ENCODE measurements at places on chromosomes 6 and 20.

DNA sequence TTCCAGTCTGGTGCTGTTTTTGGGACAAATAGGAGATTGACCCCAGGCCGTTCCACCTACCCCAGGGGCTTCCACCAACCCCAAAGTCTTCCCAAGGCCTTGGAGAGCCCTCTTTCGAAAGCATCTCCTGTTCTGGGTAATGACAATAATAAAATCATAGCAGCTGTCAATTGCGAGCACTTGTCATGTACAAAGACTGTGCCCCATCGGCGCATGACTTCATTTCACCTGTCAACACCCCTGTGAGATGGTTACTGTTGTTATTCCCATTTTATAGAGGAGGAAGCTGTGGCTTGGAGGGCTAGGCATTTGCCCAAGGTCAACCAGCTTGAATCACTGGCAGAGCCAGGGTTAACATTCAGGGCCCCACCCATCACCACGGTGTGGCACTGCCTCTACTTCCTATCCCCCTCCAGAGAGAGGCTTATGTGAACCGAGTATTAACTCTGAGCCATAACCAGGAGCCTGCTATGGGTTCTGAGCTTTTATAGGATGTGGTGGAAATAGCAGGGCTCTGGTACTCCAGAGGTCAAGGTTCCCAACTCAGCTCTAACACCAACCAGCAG, 51.2 kb downstream of the HNF4A start:
- no peak for DNase-seq

DNA sequence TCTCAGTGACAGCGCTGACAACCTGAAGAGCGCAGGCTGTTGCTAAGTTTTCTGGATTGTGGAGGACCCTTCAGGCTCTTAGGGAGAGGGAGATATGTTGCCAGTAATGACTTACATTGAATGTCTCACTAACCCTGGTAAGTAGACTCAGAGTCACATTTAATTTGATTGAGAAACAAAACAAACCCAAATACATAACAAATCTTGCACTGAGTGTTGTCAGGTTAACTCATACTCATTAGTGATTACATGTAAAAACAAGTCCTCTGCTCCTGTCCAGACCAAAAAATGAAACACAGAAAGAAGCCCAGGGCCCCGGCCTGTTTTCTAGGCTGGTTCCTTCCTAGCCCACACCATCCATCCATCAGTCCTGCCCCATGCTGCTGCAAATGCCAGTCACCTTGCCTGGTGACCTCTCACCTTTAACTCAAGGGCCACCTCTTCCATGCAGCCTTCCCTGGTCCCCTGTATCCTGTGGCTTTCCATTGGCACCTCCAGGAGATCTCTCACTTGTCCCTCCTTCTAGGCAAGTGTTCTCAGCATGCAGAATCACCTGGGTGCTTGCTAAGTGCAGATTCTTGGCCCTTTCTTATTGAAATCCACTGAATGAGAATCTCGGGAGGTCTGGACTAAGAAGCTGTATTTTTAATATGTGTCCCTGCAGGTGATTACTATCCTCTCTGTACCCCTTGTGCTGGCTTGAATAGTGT, 34.7 kb upstream of the ERVFRD-1 start:
- DNase-seq: no peak

- DNase-seq: peak; percentile 95
Measured at GRCh38 chr20:17808357-17808756, 108.6 kb downstream of the BANF2 start.

DNA sequence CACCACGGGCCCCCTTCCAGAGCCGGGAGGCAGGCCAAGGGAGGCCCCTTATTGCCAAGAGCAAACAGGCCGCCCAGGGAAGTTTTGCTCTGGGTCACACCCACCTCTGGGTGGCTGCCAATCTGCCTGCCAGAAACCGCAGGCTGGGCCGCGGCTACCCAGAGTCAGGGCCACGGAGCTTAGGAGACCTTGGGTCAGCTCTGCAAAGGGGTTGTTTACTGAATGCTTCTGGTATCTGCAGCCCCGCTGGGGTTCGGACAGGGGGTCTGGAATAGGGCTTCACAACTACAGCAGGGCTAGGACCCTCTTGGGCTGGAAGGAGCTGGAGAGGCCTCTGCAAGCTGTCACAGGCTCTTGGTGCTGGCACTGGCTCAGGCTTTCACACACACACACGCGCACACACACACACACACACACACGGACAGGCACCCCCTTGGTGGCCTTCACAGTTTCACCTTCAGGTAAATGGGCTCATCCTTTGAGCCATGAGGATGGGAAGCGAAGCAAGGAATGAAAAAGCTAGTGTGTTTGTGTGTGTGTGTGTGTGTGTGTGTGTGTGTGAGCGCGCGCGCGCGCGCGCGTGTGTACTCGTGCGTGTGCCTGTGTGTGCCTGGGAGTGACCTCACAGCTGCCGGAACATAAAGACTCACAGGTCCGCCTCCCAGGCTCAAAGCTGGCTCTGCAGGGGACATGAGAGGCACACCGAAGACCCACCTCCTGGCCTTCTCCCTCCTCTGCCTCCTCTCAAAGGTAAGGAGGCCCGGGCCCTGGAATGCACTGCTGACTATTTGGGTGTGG, at the start of gene CCN5:
CCN5 (plus strand) TSS at position 669 of the 798 bp plus-strand sequence; CDS start at position 691, 22 bp downstream.
- peak; percentile 80 for DNase-seq

DNA sequence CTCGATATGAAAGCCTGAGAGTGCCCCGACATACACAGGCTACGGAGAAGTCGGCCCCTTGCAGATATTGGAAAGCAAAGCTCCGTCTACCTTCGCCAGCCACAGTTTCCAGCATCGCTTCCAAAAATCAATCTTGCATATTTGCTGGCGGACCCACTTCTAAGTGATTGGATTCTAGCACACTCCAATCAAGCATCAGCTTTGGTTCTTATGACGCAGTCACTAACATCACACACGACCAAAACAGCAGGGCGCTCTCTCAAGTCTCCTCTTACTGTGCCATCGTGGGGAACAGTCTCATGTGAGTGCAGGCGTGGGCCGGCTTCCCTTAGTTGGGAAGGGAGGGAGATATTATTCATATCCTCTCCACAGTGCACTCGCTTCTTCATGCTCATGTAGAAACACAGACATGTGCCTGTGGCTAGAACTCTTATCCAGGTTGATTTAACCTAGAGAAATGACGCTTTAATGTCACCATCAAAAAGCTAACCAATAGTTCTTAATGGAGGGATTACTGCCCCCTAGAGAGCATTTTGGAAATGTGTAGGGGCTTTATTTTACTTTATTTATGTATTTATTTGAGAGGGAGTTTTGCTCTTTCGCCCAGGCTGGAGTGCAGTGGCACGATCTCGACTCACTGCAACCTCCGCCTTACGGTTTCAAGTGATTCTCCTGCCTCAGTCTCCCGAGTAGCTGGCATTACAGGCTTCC, 229.8 kb downstream of the SOD2 start:
- peak; percentile 78 for DNase-seq

- no peak for DNase-seq
Measured at GRCh38 chr20:32966881-32967781, 37.1 kb downstream of the SUN5 start.

DNA sequence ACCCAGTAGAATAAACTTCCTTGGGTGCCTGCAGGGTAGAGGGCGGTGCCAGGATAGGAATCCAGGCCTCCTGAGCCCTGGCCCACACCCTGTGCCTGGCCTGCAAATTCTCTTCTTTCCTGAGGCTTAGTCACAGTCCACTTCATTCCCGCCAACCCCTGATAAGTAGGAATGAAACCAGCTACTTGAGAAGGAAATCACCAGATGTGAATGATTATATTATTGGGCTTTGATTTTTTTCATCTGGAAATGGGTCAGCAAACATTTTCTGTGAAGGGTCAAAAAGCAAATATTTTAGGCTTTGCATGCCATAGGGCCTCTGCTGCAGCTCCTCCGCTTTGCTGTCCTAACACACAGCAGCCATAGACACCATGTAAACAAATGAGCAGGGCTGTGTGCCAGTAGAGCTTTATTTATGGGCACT, 50.2 kb downstream of the STK35 start:
- peak; percentile 33 for DNase-seq

GRCh38 chr6:154974485-154975149, 20.5 kb upstream of the TIAM2 start:
- no peak for DNase-seq

Measured in muscle of leg (tissue), 16 donors.